ENCODE measurements at places on chromosomes 2 and 18.

DNA sequence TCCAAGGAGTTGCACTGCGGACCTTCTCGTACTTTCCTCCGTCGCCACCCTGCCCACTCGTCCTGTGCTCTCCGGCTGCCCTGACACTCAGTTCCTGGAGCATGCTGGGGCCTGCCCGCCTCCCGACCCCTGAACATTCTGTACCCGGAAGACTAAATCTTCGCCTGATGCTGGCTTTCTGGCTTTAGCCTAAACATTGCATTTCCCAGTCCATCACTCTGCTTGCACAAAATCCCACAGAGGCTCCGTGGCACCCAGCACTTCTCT is 550 bp upstream of the SFXN5 start:
- no peak for DNase-seq

DNA sequence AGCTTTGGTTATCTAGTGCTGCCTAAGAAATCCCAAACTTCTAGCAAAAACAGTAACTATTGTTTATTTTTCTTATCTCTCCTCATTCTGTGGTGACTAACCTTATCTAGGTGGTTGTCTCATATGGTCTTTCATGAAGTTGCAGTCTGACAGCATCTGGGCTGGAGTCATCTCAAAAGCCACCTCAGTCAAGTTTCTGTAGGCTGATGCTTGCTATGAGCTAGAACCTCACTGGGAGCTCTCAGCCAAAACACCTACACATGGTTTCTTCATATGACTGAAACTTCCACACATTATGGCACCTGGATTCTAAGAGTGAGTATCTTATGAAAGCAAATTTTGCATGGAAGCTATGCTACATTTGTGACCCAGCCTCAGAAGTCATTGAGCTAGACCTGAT is 596.4 kb upstream of the VRK2 start:
- no peak for DNase-seq

GRCh38 chr2:95069465-95069864 is 44.0 kb downstream of the MAL start:
- DNase-seq, result no peak

GRCh38 chr2:28768422-28768821 is 16.8 kb downstream of the PPP1CB start:
- no peak for DNase-seq

DNA sequence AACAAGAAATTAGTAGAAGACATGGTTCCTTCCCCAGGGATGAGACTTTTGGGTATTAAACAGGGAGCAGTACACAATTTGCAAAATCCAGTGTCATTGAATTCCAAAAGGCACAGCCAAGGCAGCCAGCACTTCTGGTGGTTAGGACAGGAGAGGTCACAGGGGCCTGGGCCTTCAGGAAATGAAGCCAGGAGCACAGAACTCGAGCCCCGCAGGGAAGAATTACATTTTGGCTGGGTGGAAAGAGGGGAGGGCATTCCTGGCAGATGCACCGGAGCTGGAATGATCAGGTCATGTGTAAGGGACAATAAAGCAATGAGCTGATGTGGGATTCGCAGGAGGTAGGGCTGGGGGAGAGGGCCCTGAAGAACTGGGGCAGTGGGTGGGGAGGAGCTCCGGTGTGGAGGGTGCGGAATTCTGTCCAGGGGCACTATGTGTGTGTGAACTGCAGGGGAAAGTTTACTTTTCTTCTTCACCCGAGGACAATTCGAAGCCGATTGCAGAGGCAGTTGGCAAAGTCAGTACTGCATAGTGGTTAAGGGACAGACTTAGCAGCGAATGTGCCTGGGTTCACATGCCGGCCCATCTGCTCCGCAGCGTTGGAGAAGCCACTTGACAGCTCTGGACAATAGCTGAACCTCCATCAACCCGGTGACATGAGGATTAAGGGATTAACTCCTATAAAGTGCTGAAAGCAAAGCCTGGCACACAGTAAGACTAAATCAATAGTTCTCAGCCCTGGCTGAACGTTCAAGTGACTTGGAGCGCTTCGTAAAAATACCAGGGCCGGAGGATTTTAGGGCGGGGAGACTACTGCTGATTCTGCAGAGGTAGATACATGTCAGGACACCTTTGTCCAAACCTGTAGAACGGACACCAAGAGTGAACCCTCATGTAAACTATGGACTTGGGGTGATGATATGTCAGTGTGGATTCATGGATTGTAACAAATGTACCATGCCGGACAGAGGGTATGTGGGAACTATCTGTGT is 36.4 kb downstream of the ALPK2 start:
- no peak for DNase-seq

DNA sequence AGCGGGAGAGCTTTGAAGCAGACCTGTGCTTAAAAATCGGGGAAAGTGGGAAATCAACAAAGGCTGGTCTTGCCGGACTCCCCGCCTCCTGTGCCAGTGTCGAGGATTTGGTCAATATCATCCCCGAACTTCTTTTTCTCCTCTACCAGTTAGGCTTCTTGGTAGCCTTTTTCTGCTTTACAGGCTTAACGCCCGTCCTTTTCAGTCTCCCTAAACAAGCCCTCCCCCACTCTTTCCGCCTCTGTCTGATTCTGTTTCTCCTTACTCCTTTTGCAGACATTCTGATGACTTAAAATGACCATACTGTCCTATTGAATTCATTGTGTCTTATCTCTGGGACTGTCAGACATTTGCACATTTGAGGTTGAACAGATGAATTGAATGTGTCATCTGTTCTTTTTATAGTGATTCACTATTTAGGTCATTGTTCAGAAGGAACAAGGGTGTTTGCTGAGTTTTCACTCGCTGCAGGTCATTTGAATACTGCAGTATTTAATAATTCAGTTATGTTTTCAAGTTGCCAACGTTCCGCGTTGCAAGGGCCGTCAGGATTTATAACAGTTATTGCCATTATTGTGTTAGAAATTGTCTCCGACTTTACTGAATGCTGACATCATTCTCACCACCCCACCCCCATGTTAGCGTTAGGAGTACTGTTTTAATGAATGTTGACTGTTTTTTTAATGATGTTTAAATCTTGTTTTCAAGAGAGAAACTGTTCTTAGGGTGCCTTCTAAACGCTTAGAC is 1.1 kb downstream of the ITGAV start:
- no peak for DNase-seq

- DNase-seq, result no peak
Measured at GRCh38 chr2:154724194-154724797, 25.8 kb downstream of the KCNJ3 start.

- DNase-seq, result no peak
Measured at GRCh38 chr2:38245114-38245641, 131.9 kb downstream of the ATL2 start.

DNA sequence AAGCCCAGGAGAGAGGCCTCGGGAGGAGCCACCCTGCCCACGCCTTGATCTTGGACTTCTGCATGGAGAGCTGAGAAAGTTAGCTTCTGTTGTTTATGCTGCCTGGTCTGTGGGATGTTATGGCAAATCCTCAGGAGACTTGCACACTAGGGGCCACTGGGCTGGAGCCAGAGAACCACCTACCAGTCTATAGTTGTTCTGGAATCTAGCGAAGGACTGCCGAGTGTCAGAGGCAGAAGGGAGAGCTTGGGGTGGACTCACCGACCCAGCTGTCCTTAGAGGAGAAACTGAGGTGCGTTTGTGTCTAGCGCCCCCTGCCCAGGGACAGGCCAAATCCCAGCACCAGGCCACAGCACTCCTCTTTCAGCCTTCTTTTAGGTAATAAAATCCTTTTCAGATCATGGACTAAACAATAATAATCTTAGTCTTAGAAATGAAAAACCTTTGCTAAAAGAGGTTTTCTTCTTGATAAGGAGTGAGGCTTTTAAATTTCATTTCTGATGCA is 398.7 kb upstream of the SALL3 start:
- DNase-seq, result no peak

- DNase-seq, result no peak
Measured at GRCh38 chr18:54702686-54703085, 111.6 kb downstream of the DYNAP start.

DNA sequence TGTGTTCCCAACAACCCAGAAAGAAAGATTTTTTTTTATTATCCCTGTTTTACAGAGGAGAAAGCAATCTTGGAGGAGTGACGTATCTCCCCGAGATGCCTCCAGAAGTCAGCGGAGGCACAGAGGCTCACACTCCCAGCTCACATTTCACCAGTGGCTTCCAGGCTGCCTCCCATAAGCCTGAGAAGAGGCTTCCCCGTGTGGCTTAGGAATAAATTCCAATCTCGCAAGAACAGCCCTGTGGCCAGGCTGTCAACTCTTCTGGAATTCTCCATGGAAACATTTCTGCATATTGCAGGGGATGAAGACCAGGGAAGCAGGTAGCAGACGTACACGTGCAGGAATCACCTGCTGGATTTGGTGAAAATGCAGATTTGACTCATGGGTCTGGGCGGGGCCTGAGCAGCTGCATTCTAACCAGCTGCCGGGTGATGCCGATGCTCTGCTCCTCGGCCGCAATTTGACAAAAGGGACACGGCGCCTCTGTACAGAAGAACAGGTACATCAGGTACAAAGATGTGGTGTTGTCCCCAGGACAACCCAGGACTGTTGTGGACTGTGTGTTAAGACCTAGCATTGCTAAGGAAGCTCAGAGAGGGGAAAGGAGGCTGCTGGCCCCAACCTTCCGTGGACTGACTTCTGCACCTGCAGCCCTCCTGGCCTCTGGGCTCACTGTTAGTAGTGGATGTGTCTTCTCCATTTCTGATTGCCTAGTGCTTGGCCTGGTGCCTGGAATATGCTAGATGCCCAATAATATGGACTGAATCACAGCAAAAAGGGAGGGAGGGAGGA is 114.2 kb upstream of the ID2 start:
- DNase-seq, result no peak

GRCh38 chr18:23182606-23183005 is 47.3 kb downstream of the CABLES1 start:
- DNase-seq, result no peak

GRCh38 chr2:238585836-238586821 is 159.4 kb downstream of the ASB1 start:
- no peak for DNase-seq

GRCh38 chr2:30940839-30941238 is 133.6 kb upstream of the CAPN13 start:
- no peak for DNase-seq

DNA sequence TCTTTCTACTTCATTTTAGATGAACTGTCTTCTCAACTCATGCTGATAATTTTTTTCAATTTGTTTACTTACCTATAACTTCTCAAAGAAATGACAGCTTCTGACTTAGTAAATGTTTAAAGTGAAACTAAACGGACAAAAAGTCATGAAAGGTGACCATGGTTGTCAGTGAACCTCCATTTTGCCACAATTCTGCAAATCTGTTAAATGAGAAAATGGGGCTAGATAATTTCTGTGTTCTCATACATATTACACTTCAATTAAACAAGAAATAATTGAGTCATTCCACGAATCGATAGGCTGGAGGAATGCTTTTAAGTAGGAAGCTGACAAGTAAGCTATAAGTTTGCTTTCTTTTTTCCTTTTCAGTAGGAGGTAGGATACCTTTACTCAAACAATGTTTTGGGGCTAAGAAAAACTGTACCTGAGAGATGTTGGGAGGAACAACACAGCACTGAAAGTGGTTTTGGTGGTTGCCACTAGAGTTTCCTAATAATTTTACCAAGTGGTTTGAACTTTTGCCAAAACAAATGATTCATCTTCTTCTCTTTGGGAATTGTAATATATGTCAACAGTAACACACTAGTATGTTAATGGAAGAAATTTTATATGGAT is 17.1 kb downstream of the DYNAP start:
- DNase-seq, result no peak

DNA sequence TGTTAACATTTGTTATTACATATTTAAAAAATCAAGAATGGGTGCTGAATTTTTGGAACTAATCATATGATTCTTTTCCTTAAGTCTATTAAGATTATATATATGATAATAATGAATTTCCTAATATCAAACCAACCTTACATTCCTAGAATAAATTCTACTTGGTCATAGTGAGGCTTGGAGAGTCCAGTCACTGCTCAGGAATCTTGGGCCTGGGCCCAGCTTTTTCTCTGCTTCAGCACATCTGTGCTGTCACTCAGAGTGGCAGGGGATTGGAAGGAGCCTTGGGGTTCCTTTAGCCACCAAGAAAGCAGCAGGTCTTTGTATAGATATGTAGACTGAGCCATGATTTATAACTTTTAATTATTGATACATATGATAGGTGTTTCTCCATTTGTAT is 19.9 kb upstream of the ZAP70 start:
- DNase-seq, result no peak

DNA sequence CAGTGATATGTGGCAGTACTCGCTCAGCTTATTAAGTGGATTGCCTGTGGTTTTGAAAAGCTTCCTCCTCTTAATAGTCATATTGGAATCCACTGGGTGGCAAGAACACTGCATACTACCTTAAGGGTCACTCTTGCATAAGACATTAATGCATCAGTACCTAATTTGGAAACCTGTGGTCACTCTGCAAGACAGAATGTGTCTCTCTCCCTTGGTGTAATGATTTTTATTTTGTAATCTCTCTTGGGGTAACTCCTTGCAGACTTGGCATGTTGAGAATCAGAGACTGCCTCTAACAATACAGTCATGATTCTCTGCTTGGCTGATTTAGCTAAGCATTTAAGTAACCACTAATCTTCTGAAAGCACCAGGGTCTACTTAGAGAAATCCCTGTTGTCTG is 33.0 kb upstream of the IER3IP1 start:
- no peak for DNase-seq

DNA sequence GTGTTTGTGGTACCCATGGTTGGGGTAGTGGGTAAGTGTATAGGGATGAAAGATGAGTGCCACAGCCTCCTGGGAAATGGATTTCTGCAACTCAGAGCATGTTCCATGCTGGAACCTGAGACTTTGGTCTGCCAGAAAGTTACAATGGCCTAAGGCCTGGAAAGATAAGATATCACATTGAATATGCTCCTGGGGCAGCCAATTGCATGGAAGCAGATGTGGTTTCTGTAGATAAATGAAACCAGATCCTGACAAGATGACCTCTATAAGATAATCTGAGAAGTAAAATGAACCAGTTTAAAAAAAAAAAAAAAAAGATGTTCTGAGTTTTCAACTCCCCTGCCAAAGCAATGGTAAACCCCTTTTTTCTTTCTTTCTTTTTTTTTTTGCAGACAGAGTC is 91.4 kb upstream of the NCK2 start:
- DNase-seq, result no peak

- DNase-seq, result no peak
Measured at GRCh38 chr2:100675373-100675772, 112.6 kb downstream of the PDCL3 start.

DNA sequence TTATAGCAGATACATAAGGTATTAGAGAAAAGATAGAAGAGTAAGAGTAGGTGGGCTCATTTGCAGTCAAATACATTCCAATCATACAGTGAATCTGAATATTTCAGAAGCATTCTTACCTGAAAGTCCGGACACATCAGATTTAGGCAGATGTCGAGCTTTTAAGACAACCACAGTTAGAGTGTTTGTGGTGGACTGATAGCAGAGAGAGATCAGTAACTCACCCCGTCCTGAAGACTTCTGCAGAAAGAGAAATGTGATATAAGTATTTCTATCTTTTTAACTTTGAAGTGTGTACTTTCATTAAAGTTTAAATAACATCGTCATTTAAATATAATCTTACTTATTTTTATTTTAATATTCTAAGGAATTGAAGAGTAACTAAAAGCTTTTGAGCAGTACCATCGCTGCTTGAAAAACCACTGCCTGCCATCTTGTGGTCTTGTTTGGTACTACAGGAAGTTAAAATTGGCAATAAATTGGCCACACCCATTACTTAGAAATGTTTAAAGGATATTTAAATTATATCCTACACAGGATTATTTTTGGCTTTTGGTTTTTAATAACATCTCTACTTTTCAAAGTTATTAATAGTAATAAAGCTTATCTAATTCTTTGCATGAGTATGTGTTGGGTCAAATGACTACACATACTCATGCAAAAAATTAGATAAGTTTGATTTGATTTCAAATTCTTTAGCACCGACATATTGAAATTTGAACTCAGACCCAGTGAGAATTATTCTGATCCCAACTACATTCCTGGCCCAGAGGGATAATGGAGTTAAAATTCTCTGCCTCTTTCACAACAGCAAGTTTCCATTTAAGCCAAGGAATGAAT is 5.5 kb downstream of the SYT4 start:
- no peak for DNase-seq

Data from NCI-H1048 (cell line).